Fibroblast of the conjunctiva (primary cell): ENCODE measurements at places on chromosomes 12 and 14.

DNA sequence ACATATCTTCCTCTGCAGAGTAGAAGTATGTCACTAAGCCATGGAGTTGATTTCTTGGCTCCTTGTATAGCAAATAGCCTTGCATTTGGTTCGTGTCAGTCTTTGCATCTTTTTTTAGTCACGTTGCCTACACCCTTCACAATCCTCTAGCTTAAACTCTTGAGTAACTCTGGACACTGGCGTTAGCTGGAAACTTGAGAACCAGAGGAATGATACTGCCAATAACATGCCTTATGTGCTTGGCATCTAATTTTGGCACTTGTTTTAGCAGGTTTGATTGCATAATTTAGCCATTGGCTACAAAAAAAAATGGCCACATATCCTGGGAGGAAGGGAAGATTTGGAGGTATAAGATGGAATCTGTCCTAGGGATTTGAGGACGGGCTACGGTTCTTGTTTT, 136.2 kb downstream of the ETV6 start:
- peak; percentile 84 for DNase-seq

GRCh38 chr14:93592786-93593185, 162.0 kb downstream of the UNC79 start:
- DNase-seq, result no peak

- DNase-seq, result no peak
Observed at GRCh38 chr14:48563489-48563888, 888.1 kb upstream of the MDGA2 start.

GRCh38 chr14:35482994-35483515, 50.9 kb upstream of the INSM2 start:
- DNase-seq, result no peak
